ENCODE measurements at places on chromosomes 13 and 19.

GRCh38 chr13:20997301-20998161 is 63.9 kb downstream of the LATS2 start:
- no peak for DNase-seq

DNA sequence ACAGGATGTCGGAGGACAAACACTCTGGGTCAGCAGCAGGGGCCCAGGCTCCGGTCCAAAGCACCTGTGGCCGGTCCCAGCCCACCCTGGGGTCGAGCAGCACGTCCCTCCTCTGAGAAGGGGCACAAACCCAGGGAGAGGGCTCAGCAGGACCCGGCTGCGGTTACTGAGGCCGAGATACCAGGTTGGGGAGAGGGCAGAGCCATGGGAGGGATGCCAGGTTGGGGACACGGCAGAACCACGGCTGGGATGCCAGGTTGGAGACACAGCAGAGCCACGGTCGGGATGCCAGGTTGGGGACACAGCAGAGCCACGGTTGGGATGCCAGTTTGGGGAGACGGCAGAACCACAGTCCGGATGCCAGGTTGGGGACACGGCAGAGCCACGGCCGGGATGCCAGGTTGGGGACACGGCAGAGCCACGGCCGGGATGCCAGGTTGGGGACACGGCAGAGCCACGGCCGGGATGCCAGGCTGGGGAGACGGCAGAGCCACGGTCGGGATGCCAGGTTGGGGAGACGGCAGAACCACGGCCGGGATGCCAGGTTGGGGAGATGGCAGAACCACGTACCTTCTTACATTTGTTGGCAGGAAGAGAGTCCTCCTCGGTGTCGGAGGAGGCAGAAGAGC is 18.5 kb downstream of the MIER2 start:
- no peak for DNase-seq

DNA sequence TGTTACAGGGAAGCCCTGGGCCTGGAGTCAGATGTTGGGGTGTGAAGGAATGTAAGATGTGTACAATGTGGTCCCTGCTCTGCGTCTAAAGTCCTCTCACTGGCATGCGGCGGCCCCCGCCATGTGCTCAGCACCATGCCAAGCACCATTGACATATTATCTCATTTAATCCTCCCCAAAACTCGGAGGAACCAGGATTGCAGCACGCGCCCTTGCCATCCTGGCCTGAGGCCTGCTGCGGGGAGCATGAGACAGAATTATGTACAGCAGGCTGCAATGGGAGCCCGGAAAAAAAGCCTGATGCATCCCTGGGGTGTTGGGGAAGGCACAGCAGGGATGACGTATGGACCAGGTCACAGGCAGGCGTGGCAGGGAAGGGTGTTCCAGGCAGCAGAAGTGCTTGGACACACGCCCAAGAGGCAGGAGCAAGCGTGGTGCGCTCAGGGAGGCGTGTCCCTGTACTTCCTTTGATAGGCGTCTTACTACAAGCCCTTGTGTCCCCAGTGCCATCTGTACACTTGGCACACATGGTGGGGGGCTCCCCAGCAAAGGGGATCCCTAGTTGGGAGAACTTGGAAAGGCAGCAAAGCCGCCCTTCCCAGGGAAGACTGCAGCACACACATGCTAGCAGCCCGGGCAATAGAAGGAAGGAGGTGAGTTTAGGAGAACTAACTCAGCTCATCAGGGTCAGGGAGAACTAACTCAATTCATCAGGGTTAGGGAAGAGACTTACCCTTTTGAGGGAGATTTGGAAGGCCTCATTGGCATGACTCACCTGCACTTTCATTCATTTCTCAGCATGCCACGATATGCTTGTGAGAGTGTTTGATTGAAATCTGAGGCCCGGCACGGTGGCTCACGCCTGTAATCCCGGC is 3.4 kb downstream of the EVI5L start:
- DNase-seq, result no peak

GRCh38 chr13:105598529-105598928 is 936.9 kb downstream of the EFNB2 start:
- DNase-seq, result no peak

GRCh38 chr13:83350569-83350968 is 531.7 kb downstream of the SLITRK1 start:
- DNase-seq, result no peak
